ENCODE measurements at places on chromosomes 3 and 15.
A peak's percentile ranks its signal among the peaks of the same experiment; 100 is the strongest.

- DNase-seq: peak; percentile 38
Measured at GRCh38 chr15:70415398-70415797, 317.7 kb upstream of the TLE3 start.

- no peak for DNase-seq
Measured at GRCh38 chr3:111197485-111197884, 125.9 kb downstream of the NECTIN3 start.

- no peak for DNase-seq
Measured at GRCh38 chr3:155727836-155728235, 17.0 kb downstream of the PLCH1 start.

- no peak for DNase-seq
Measured at GRCh38 chr3:176623468-176624150, 573.7 kb downstream of the TBL1XR1 start.

- DNase-seq: no peak
Measured at GRCh38 chr15:97991972-97992541, 31.6 kb downstream of the ARRDC4 start.

DNA sequence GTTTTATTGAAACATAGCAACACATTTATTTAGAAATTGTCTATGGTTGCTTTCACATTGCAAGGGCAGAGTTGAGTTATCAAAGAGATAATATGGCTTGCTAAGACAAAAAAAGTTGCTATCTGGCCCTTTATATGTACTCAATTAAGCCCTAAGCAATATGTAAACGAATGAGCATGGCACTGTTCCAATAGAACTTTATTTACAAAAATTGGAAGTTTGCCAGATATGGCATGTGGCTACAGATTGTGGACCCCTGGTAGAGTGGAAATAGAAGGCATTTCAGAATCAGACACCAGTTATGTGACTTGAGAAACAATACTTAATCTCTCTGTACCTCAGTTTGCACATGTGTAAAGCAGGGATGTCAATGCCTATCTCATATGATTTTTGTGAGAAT, 515.6 kb upstream of the SGO1 start:
- DNase-seq: no peak

DNA sequence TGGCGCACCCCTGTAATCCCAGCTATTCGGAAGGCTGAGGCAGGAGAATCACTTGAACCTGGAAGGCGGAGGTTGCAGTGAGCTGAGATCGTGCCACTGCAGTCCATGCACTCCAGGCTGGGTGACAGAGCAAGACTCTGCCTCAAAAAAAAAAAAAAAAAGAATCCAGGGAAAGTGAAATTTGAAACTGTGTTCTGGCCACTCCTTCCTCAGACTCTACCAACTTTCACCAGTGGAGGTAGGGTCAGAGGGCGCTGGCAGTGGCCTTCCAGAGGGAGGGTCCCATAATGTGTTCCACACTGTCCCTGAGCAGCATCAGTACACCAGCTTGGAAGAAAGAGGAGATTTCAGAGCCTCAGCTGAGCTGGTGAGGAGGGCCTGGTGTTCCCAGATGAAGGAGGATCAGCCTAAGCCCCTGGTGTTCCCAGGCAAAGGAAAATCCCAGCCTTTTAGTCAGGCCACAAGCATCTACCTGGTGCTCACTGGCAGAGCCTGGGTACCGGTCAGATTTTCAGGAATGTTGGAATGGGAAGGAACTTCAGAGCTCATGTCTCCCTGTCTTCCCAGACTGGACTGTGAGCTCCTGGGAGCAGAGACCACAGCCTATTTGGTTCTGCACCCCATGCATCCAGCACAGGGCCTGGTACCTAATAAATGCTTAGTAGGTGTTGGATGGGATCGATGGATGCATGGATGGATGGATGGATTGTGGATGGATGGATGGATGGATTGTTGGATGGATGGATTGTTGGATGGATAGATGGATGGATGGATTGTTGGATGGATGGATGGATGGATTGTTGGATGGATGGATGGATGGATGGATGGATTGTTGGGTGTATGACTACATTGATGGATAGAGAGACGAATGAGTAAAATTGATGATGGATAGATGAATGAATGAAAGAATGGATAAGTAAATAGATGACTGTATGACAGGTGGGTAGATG, 117.9 kb downstream of the CORO2B start:
- DNase-seq: no peak

- no peak for DNase-seq
Measured at GRCh38 chr3:122247825-122248185, 64.3 kb downstream of the CASR start.

DNA sequence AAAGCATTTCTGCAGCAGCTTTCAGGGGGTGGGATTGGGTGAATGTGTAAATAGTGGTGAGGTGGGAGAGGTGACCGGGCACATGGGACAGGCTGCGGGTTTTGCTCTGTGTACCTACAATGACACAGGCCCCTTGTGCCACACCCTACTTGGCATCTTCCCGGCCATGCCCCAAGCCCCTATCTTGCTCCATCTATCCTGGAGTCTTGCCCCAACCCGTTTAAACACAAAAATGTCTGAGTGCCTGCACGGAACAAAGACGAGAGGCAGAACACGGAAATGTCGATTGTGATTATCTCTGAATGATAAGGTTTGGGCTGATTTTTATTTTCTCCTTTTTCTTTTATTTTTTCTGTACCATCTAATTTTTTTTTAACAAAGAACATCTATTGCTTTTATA, 46.0 kb upstream of the SLC6A1 start:
- DNase-seq: no peak

- DNase-seq: no peak
Measured at GRCh38 chr3:127366383-127366782, 78.5 kb upstream of the PRR20G start.

GRCh38 chr3:8836096-8836495, 66.7 kb upstream of the OXTR start:
- no peak for DNase-seq

GRCh38 chr3:56819016-56819809, 17.5 kb upstream of the ARHGEF3 start:
- no peak for DNase-seq
